ENCODE measurements at places on chromosomes 5 and 9. TPM values are rescaled to one million over a fixed set of nuclear protein-coding genes. Genes with fewer than 3 reads are reported as not detected.

DNA sequence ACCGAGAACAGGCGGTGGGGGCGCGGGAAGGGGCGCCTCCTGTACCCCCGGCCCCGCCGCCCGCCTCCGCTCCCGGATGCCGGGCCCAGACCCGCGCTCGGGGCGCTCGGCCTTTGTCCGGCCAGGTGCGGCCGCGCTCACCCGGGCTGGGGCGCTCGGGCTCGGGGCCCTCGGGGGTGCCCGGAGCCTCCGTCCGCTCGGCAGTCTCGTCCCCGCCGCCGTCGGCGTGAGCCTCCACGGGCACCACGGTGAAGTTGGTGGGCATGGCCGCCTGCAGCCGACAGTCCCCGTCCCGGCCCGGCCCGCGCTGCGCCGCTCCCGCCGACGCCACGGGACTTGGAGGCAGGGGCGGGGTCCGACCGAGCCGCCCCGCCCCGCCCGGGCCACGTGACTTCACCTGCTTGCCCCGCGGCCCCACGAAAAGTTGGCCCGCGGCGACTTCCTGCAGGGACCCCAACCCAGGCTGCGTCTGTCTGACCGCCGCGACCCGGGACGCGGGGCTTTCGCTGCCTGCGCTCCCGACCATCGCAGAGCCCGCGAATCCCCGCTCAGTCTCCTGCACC, at the start of gene SLC12A7:
TSS of gene SLC12A7 (minus strand) at position 337 of the 563 bp plus-strand sequence. CDS start at position 265, 72 bp downstream.
- DNase-seq = peak; percentile 61

DNA sequence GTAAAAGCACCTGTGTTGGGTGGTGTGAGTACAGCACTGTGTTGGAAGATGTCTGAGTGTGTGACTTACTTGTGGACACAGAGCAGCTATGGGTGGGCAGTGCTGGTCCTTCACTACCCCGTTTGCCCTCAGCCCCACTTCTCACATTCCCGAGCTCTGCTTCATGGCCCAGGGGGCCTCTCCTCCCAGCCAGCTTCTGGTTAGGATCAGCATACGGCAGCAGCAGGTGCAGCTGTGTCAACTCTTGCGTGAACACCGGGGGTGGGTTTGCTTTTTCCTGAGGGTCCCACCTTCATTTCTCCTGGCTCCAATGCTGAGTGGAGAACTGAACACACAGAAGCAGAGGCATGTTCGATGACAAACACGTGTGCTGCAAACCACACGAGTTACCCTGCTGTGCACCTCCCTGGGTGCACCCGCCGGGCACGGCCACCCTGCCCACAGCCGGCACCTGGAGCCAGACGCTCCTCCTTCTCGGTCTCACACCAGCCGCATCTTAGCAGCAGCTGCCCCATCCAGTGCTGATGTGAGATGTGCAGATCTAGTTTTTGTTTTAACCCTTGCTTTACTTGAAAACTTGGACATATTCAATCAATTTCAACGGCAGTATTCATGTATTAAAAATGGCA, 14.9 kb upstream of the SLC6A3 start:
- DNase-seq = no peak

GRCh38 chr5:135498637-135498995, 37.1 kb downstream of the NEUROG1 start:
- no peak for DNase-seq

GRCh38 chr9:126510564-126510963, 103.2 kb upstream of the LMX1B start:
- DNase-seq = peak; percentile 18

DNA sequence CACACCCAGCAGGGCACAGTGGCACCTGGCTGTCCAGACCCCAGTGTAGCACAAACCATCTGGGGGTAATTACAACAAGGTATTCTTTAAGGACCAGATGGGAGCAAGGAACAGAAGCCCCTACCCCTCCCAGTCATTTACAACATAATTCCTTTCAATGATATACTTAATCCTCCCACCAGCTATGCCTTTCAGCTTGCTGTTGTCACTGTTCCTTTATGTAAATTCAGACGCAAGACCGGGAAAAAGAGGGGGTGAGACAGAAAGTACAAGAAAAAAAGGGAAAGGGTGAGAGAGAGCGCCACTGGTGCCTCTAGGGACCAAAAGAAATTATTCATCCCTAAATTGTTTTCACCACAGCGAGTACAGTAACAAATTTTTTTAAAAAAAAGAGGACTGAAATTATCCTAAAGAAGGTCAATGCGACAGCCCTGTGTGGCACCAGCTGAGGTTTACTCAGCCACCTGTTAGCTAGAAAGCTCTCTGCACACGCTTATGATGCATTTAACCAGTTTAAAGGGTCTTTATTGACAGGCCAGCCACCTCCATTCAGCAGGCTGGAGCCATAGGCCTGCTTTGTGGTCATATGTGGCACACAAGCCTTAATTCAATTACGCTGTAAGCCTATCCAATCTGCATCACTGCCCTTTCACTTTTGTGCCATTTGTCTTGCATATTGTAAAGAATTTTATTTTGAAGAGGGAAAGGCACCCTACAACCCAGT, 210.2 kb upstream of the ISL1 start:
- DNase-seq = no peak

DNA sequence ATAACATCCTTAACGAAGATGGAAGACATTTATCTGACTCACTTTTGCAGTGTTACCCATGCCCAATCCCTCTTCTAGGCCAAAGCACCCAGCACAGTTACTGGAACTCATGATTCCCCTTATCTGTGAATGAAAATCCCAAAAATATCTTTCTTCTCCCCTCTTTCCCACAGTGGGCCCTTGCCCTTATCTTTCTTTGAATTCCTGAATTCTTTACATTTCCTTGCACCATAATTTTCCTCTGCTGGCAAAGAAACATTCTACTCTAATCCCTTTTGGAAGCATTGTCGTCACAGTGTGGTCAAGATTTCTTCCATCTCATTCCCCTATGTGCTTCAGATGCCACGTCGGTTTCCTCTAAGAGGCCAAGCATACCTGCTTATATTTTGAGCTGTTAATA, 135.9 kb upstream of the LIFR start:
- DNase-seq = no peak

DNA sequence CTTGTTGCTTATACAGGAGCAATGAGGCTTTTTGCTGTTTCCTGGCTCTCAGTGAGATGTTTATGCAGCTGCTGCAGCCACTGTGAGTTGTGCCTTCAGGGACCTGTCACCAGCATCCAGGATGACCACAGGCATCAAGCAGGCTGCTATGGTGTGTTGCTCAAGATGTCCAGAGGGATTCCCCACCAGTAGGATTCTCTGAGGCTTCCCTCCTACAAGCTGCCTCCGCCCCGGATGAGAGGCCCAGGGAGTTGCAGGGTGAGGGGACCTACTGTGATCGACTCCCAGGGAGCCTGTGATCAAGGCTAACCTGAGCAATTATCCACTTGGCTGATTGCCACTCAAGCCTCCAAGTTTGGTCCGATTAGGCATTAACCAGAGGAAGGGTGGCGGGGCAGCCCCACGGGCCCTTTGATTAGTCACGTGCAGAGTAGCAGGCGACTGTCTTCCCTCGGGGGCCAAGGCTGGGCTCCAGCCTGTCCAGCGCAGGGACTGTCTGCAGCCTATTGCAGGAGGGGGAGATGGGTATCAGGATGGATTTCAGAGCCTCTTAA, 1.8 kb upstream of the FAT2 start:
- no peak for DNase-seq

ROR2 gene
- 20.1 TPM for polyA plus RNA-seq

PCDHB3 gene
- polyA plus RNA-seq = 0.61 TPM

FAM114A2 gene
- polyA plus RNA-seq = 9.8 TPM

STARD4 gene
- polyA plus RNA-seq = 12.1 TPM

ANGPTL2 gene
- 26.7 TPM for polyA plus RNA-seq

IFNA13 gene
- not detected for polyA plus RNA-seq
